ENCODE measurements at places on chromosomes 12 and 14.
A peak's percentile ranks its signal among the peaks of the same experiment; 100 is the strongest.

GRCh38 chr14:85702191-85702590 is 172.2 kb downstream of the FLRT2 start:
- no peak for DNase-seq

- no peak for DNase-seq
These were observed 3.4 kb downstream of the AQP5 start for GRCh38 chr12:49964849-49965624.

GRCh38 chr12:12891080-12891880 is at the start of gene GPRC5A:
Gene GPRC5A, plus strand, starts transcription at chr12:12891562. Its CDS starts 16,688 bp downstream, at chr12:12908250.
- peak; percentile 86 for DNase-seq

DNA sequence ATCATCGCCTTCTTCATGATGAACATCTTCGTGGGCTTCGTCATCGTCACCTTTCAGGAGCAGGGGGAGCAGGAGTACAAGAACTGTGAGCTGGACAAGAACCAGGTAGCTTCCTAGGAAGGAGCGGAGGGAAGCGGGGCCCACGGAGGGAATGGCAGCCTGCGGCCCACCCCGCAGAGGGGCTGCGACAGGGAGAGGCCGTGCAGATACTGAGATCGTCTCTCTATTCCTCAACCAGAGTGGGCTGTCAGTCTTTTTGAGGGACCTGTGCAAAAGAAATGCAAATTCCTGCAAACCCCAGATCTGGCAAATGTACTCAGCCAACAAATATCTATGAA is 186.2 kb upstream of the FKBP4 start:
- DNase-seq: no peak

- DNase-seq: peak; percentile 7
These were observed 4.4 kb upstream of the C1RL start for GRCh38 chr12:7113389-7113871.

- no peak for DNase-seq
These were observed 17.8 kb downstream of the PPHLN1 start for GRCh38 chr12:42343721-42344120.

DNA sequence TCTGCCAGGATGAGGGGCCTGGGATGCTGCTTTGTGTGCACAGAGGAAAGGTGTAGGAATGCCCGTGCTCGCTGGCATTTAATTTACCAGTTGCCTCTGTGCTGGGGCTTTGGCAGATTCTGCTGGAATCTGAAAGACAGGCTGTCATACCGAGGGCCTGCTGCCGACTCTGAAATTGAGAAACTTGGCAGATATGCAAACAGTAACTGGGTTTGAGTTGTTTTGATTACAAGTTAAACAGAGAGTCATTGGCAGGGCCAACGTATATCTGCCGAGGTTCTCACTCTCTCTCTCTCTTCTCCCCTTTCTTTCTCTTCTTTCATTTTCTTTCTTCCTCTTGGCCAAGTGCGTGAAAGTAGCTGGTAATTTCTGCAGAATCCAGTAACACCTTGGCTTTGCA is 618.7 kb downstream of the VRK1 start:
- no peak for DNase-seq

DNA sequence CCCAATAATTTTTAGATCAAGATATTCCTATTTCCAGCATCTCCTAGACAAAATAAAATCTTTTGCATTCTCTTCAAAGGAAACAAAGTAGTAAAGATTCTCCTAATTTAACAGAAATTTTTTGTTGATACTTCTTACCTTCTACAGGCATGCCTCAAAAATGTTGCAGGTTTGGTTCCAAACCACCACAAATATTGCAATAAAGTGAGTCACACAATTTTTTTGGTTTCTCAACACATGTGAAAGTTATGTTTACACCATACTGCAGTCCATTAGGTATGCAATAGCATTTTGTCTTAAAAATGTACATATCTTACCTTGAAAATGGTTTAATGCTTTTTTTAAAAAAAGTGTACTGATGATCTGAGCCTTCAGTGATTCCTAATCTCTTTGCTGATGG is 65.6 kb upstream of the USP15 start:
- DNase-seq: no peak

DNA sequence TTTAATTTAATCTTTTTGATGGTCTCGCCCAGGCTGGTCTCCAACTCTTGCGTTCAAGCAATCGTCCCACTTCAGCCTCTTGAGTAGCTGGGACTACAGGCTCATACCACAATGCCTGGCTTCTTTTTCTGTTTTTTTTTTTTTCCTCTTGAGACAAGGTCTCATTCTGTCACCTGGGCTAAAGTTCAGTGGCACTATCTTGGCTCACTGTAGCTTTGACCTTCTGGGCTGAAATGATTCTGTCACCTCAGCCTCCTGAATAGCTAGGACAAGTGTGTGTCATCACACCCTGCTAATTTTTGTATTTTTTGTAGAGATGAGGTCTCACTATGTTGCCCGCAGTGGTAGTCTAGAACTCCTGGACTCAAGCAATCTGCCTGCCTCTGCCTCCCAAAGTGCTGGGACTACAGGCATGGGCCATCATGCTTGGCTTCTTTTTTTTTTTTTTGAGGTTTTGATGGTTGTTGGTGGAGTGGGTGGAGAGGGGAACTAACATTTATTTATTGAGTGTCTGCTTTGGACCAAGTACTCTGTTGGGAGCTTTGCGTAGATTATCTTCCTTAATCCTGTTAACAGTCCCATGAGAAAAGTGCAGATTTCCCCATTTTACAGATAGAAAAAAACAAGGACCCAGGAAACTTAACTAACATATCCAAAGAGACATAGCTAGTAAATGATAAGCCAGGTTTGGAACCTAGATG is 102.0 kb downstream of the DIP2B start:
- no peak for DNase-seq

DNA sequence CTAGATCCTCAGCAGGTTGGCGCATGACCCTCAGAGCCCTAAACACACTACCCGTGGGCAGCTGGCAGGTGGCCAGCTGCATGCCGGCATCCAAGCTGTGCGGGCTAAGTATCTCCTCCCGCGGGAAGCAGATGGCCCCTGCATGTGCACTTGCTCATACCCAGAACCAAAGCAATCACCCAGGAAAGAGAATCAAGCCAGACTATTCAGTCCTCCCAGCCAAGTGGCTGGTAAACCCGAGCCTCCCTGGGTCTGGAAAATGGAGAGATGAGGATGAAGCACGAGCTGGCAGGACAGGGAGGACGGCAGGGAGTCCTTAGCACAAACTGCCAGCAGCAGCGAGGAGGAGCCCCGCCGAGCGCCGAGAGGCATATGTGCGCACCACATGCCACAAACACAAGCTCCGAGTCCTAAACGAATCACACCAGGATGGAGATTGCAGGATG is 139.7 kb downstream of the RIMBP2 start:
- no peak for DNase-seq

DNA sequence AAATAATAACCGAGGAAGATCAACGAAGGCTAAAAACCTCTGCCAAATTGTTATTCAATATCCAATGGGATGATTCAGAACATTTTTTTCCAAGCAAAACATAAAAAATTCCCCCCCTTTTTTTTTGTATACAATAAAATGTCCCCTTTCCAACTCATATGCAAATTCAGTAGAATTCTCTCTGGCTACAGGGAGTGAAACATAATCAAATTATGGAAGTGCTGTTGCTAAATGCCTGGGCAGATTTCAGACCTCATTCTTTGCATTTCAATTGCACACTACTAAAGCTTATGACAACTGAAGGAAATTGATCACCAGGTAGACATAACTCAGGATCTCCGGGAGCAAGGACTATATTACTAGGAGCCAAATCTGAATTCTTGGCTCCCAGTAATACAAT is 51.0 kb downstream of the LMNTD1 start:
- no peak for DNase-seq

- DNase-seq: no peak
These were observed 52.5 kb upstream of the DDX11 start for GRCh38 chr12:31021181-31021580.

DNA sequence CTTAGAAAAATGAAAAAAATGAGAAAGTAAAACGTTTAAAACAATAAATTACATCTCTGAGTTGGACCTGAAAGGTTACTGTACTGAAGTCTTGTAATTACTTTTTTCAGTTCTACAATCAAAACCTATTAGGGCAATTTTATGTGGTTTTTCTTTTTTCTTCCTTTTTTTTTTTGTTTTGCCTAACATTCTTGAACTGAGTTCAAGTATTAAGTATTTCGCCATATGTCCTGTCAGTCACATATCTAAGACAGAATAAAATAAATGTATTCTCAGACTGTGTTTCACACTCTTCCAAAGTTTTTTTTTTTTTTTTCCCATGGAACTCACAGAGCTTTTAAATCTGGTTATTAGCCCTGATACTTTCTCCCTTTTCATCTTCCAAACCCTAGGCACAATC is 172.0 kb downstream of the BCAT1 start:
- DNase-seq: no peak

- no peak for DNase-seq
These were observed 1.1 kb downstream of the SCAF11 start for GRCh38 chr12:45989287-45989686.

- no peak for DNase-seq
These were observed 7.5 kb downstream of the APPL2 start for GRCh38 chr12:105228494-105228893.

GRCh38 chr12:120110550-120111501 is 5.7 kb downstream of the RAB35 start:
- no peak for DNase-seq

DNA sequence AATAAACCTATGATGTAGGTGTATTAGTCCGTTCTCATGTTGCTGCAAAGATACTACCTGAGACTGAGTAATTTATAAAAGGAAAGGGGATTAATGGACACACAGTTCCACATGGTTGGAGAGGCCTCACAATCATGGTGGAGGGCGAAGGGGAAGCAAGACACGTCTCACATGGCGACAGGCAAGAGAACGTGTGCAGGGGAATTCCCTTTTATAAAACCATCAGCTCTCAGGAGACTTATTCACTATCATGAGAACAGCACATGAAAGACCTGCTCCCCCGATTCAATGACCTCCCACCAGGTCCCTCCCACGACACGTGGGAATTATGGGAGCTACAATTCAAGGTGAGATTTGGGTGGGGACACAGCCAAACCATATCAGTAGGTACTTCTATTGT is 58.7 kb upstream of the DICER1 start:
- no peak for DNase-seq

DNA sequence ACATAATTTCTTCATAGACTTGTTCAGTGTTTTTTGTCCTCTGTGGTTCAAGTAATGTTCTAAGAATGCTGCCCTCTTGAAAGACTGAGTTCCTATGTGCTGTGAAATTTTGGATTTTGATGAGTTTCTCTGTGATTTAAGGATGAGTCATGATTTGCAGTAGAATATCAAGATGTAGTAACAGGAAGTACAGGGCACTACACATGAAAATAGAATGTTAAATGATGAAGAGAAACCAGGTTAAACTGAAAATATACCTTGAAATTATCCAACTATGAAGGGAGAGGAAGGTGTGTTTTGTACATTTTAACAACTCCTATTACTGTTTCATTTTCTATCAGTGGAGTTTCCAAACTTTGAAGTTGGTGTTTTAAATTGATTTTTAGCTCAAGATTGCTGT is 4.8 kb downstream of the ELK3 start:
- peak; percentile 91 for DNase-seq

DNA sequence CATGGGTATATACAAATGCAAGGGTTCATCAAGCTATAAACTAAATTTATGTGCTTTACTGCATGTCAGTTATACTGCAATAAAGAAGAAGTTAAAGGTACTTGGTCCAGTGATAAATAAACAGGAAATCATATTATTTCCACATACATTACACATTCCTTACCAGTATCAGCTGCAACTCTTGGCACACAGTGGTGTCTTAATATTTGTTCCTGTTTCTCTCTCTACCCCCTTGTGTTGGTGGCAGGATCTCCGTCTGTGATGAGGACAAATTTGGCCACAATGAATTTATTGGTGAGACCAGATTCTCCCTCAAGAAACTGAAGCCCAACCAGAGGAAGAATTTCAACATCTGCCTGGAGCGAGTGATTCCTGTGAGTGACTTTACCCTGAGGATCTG is 19.2 kb upstream of the OAS1 start:
- no peak for DNase-seq

- no peak for DNase-seq
These were observed 155.3 kb downstream of the ADAMTS20 start for GRCh38 chr12:43396671-43397070.

DNA sequence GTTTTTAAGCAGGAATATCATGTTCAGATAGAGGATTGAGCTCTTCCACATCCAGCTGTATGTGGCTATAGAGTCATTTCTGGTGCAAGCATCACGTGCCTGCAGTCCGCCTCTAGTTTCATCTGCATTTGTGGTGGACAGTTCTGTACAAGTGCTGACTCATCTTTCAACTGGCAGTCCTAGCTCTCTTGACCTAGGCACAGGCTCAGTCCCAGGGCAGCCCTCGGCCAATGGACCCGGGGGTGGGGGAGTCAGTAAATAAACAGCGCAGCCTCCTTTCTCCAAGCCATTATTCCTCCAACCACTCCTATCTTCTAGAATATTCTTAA is 41.8 kb upstream of the FRMD6 start:
- peak; percentile 71 for DNase-seq

DNA sequence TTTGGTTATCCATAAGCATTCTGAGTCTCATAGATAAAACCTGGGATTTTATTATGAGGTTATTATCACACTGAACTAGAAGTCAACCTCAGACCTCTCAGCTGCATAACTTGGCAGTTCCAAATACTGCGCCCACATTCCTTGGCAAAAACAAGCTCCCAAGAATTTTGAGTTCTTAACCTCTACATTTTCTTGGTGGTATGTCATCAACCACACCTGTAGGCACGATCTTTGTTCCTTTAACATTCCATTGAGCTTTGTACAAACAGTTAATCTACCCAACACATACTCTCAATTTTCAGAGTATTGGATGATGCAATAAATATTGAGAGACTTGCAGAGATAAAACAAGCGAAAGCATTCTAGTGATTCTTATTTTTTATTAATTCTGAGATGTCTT is 371.8 kb upstream of the PRICKLE1 start:
- peak; percentile 98 for DNase-seq

DNA sequence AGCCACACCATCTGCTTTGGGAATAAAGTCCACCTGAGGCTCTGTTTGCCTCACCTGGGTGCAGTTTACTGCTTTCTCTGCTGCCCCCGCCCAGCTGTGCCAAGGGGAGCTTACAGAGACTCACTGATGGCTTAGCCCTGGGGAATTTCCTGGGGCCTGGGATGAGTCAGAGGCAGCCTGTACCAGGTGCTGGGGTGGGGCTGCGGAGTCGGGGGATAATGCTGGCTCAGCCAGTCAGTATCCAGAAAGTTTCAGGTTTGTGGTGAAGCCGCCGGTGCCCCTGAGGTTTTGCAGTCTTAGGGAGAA is 22.3 kb downstream of the PLEKHG3 start:
- DNase-seq: peak; percentile 25

GRCh38 chr12:79765157-79765556 is 74.4 kb upstream of the PAWR start:
- DNase-seq: no peak

Measured in RCC 7860 (cell line).